Stimulated activated CD8-positive, alpha-beta memory T cell treated with anti-CD3 and anti-CD28 coated beads, Interleukin-2, amount 100 ng/mL, for 48 hours (primary cell): ENCODE measurements at places on chromosomes 2 and 18.

- no peak for DNase-seq
Observed at GRCh38 chr2:144133936-144134665, 385.8 kb downstream of the ZEB2 start.

DNA sequence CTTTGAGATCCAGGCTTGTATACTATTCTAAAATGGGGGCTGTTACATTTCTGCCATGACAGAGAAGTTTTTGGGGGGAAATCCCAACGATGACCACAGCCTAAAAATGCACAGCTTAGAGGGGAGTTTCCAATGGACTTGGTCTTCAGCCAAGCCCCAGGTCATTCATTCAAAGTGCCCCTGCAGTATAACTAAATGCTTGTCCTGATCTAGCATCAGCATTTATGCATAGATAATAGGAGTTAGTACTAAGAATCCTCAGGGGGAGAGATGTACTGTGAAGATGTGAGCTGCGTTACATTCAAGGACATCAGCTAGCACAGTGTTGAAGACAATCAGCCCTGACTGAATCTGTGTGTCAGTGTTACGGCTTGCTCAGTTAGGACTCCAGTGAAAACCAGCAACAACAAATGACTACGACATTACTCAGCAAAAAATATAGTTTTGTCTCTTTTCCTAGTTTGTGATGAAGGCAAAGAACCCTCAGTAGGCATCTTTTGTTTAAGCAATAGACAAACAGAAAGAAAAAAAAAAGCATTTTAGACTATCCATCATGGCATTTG, 160.9 kb downstream of the ZEB2 start:
- no peak for DNase-seq

DNA sequence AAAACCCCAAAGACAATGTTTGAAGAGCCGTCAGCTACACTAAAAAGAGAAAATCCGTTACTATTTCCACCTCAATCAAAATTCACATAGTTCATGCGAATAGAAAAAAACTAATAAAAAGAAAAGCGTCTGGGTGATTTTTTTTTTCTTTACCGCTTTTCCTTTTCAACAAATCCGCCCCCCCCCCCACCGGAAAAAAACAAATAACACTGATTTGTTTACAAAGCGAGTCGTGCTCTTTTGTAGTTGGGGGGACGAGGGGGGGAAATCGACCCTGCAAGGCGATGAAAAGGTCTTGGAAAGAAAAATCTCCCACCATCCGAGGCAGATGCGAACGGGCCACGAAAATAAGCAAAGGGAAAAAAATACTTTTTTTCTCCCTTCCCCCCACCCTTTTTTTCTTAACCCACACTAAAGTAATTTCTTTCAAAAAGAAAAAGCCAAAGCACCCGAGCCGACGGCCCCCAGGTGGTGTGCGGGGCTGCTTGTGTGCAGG, 638 bp downstream of the ZNF521 start:
- no peak for DNase-seq

- no peak for DNase-seq
Observed at GRCh38 chr18:61973273-61974115, 80.7 kb upstream of the RNF152 start.

GRCh38 chr2:176612736-176613135, 343.5 kb downstream of the MTX2 start:
- no peak for DNase-seq

DNA sequence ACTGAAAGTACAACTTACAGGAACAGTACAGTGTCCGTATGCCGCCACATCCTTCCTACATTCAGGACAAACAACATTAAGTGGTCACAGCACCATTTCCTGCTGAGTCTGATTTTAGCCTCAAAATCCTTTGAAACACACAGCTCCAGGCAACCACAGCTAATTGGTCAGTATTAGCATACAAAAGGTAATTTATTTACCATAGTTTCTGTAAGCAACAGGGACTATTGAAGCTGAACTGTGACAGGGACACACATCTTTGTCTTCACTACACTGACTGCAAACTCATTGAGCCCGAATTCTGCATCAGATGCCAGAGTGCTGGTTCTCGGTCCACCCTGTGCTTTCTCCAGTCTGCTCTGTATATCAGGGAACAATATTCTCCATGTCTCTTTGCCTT, 151.8 kb downstream of the ST6GAL2 start:
- DNase-seq = no peak

DNA sequence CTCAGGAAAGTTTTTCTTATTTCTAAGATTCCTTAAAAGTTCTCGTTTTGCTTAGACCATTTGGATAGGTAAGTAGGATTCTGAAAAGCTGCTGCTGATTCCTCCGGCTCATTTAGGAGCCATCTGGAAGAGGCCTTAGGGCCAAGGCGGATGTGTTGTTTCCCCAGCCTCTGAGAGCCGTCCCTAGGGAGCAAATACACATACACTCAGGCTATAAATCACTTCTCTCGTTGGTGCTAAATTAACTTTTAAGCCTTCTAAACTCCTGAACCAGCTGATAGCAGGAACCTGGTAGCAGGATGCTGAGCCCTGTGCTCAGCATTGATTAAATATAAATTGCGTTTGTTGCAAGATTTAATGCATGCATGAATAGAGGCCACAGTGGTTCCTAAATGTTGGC, 109.8 kb downstream of the ADCYAP1 start:
- no peak for DNase-seq

GRCh38 chr2:114405247-114406116, 37.0 kb upstream of the DPP10 start:
- DNase-seq = no peak

GRCh38 chr2:176583607-176584006, 314.4 kb downstream of the MTX2 start:
- no peak for DNase-seq

- DNase-seq = no peak
Observed at GRCh38 chr2:36123995-36124394, 231.6 kb upstream of the CRIM1 start.
